ENCODE measurements at places on chromosomes 7 and 10.
A peak's percentile ranks its signal among the peaks of the same experiment; 100 is the strongest.

DNA sequence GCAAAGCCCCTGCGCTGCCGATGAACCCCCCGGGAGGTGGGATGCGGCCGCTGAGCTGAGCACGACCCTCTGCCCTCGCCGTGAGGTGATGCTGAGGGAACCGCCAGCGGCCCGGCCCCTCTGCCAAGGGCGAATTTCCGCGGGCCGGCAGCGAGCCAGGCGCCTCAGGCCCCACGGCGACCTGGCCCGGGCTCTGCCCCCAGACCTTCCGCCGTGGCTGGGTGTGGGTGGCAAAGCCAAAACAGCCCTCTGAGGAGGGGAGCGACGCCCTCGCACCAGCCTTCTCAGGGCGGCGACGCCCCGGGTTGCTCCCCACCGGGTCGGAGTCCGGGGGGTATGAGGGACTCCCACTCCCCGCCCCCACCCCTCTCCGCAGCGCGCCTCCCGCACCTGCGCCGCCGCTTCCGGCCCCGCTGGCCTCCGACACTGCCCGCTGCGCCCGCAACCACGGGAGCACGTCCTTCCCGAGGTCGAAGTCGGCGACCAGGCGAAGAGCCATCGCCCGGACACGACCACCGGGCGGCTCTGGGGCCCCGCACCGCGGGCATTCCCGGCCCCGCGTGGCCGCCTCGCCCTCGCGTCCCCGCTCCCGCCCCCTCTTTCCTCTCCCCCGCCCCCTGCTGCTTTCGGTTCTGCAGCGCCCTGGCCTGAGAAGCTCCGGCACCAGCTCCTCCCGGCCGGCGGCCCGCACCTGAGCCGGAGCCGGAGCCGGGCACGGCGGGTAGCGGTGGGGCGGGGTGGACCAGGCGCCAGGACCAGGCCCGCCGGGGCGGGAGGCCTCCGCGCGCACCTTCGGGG, at the start of gene GSAP:
Gene GSAP (minus strand): TSS at position 527 of the 798 bp plus-strand sequence. CDS start 28 bp downstream, at position 499.
- DNase-seq, result peak; percentile 36

DNA sequence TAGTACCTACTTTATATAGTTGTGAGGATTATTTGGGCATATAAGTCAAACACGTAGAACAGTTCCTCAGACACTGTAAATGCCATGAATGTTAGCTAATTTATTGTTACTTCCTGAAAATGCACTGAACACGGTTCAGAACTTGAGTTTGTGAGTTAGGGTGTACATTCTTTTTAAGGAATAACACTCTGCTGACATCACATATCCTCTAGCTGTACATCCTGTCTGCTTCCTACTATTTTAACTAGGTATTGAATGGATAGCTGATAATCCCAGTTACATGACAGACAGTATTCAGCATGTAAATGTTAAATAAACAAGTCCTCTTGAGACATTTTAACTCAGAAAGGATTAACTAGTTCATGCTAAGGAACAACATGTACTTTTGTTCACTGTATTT, 16.0 kb downstream of the SAMD8 start:
- DNase-seq, result no peak

DNA sequence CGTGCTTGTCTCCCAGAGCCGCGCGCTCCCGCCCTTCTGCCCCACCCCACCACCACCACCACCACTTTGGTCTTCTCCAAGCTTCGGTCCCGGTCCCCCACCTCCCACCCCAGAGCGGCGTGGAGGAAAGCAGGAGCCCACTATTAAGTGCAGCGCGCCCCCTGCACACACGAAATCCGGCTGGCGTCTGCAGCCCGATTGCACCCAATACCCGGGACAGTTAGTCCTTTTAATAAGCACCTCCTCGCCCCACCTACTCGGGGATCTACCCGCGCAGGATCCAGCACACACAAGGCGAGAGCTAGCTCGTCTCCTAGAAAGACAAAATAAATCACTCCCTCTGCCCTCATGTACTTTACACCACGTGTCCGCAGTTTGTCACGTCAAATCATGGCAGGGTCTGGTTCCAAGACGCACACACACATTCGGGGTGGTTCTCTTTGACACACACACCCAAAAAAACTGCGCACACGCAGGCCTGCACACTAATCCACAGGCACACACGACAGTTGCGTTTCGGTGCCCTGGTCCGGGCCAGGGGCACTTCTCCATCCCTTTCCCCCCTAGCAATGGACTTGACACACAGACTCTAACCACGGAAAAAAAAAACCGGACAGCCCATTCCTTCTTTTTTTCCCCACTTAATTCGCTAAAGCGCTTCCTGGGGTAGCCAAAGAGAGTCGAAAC, 1.6 kb downstream of the SFMBT2 start:
- DNase-seq, result no peak

DNA sequence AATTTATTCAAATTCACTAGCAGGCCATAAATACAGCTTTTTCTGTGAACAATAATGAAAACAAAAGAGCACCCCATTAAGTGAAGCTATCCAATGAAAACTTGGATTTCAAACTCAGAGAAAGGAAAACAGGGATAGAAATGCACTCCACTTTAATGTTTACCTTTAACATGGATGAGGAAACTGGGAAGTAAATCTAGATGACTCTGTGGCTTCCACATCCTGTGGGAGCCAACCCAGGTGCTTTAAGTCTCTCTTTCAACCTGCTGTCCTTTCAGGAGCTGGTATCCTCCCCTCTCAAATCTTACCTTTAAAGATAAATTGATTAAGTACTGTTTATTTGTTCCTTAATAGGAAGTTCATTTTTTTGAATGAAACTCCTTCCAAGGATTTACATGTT, 21.5 kb upstream of the SGMS1 start:
- no peak for DNase-seq

DNA sequence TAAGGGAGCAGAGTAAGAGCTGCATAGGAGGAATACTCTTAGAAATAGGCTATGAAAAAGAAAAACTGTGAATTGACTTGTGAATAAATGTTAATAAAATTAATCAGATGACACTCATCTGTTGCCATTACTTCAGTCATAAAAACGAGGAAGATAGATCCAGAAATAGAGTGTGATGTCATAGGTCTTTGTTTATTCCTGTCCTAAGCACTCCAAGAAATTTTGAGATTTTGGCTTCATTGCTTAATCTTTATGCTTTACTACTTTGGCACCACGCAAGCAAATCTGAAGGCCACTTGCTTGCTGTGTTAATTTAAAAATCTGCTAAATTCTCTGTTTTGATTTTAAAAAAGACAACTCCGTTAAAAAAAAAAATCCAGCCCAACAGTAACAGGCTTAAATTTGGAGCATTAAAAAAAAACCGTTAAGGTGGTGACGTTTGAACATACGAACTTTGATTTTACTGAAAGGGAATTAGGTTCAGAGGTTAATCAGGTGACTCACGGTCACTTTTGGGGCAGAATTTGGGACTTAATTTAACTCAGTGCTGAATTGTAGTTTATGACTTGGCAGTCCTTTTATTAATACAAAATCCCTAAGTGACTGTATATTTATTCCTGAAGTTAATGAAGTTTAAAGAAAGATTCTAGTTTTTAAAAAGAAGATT, 3.4 kb downstream of the IFRD1 start:
- DNase-seq, result no peak

DNA sequence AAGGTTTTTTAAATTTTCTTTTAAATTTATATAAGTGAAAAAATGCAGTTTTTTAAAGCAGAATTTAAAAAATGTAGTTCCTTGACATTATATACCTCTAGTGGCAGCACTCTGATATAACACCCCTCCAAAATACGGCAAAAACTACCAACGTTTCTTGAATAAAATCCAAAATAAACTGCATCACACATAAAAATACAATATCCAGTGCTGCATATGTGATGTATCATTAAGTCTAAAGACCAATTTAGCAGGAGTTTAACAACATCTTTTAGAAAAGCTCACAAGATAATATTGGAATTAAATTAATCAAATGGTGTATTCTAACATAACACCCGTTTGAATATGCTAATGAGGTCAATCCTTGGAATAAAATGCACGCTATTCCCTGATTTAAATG, 1.4 kb downstream of the TCERG1L start:
- no peak for DNase-seq

DNA sequence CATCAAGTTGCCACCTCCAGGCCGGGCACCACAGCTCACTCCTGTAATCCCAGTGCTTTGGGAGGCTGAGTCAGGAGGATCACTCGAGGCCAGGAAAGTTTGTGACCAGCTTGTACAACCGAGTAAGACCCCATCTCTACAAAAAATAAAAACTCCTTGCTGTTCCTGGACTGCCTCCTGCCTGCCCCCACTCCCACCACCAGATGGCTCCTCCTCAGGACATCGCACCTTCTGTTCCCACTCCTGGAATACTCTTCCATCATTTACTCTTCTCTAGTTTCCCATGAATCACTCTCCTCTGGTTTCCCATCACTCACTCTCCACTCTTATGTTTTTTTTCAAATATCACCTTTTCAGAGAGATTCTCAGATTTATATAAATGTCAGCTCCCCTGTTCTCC, 540.7 kb downstream of the CALN1 start:
- DNase-seq, result no peak

GRCh38 chr7:28472332-28472731, 60.0 kb downstream of the CREB5 start:
- no peak for DNase-seq

- no peak for DNase-seq
These were observed 698.6 kb upstream of the NRP1 start for GRCh38 chr10:34033078-34033477.

GRCh38 chr10:97732052-97732359, 4.9 kb upstream of the ZFYVE27 start:
- DNase-seq, result no peak

- no peak for DNase-seq
These were observed 94.4 kb downstream of the TMEM106B start for GRCh38 chr7:12305502-12305901.

DNA sequence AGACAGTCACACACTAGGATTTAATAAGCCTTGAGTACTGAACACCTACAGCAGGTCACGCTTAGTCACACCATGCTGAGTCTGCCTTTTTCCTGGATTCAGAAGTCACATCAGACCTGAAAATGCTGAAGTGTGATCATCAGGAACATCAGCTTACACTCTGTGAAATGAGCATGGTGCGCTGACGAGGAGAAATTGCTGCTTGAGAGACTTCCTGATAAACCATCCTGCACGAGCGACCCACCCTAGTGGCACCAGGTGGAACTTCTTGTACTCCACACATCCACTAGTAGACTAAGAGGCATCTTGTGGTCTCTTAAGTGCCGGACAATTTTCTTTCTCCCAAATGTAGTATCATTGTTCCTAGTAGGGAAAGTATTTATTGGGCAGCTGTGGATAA, 51.8 kb upstream of the MRLN start:
- no peak for DNase-seq
